Astrocyte of the cerebellum (primary cell): ENCODE measurements at places on chromosomes 1 and 21.

DNA sequence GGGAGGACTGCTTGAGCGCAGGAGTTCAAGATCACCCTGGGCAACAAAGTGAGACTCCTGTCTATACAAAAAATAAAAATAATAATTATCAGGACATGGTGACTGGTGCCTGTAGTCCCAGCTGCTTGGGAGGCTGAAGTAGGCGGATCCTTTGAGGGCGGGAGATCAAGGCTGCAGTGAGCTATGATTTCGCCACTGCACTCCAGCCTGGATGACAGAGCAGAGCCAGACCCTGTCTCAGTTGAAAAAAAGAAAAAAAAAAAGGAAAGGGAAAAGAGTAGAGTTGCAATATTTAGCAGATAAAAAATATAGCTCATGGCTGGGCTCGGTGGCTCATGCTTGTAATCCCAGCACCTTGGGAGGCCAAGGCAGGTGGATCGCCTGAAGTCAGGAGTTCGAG lies 3.3 kb upstream of the S1PR1 start:
- DNase-seq, result no peak

- DNase-seq, result no peak
These were observed 95.9 kb downstream of the DISP1 start for GRCh38 chr1:222910699-222911098.

DNA sequence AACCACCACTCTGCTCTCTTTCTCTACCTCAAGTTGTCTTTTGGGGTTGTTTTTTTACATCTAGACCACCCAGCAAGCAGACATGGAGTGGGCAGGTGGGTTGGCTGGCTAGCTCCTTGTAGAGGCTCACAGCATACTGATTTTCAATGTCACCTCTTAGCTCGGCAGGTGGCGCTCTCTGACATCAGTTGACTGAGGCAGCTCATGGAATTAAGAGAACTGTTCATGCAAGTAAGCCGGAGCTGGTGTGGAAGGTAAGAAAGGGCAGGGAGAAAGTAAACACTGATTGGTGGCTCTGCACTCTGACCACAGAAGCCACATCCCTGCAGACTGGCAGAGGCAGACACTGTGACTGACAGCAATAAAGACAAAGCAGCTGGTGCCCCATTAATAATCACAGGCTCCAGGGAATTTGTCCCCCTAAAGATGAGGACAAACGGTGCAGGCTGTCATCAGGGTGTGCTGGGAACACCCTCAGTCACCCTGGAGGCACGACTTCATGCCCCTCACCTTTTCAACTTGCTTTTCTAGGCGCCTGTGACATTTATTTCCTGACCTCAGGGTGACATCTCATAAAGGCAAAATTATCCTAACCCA lies 226.8 kb downstream of the LMX1A start:
- peak; percentile 9 for DNase-seq

DNA sequence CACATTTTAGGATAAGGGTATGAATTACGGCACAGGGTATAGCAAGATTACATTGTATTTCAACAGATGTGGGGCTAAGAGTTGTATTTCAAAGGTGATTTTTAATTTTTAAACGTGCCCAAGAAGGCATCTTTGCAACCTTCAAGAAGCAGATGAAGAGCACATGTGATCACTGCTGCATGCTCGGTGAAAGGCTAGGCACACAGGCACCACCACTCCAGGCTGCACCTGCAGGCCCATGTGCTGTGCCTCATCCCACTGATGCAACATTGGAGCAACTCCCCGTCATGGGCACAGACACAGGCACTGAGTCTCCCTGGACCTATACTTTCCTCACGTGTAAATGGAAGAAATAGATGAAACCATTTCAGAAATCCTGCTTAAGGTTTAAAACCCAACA lies 23.5 kb downstream of the UBE2G2 start:
- DNase-seq, result no peak

GRCh38 chr1:58732087-58732775 lies 32.4 kb upstream of the MYSM1 start:
- peak; percentile 47 for DNase-seq

GRCh38 chr1:99490031-99490430 lies 155.9 kb upstream of the PALMD start:
- no peak for DNase-seq

DNA sequence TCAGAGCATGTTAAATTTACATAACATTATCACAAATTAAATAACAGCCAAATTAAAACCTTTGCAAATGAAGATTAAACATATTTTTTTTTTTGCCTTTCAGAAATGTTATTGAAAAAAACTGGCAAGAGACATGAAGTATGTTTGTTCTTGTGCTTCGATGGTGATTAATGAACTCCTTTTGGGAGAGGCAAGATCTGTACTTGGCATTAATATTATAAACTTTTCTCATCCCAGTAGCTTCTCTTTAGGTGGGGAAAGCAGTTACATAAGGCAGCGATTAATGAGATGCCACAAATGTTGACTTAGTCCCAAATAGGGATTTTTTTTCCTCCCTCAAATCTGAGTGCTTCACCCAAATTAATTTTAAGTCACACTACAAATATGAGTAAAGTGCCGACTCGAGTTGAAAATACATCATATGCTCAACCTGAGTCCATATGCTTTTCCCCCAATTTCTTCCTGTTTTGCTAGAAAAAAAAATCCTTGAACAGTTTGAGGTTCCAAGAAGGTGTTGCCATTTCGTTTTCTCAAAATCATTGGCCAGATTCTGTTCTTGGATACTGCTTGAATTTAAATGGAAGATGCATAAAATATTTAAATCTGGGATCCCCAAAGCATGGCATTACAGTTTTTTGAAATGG lies 294.5 kb downstream of the VAV3 start:
- no peak for DNase-seq

DNA sequence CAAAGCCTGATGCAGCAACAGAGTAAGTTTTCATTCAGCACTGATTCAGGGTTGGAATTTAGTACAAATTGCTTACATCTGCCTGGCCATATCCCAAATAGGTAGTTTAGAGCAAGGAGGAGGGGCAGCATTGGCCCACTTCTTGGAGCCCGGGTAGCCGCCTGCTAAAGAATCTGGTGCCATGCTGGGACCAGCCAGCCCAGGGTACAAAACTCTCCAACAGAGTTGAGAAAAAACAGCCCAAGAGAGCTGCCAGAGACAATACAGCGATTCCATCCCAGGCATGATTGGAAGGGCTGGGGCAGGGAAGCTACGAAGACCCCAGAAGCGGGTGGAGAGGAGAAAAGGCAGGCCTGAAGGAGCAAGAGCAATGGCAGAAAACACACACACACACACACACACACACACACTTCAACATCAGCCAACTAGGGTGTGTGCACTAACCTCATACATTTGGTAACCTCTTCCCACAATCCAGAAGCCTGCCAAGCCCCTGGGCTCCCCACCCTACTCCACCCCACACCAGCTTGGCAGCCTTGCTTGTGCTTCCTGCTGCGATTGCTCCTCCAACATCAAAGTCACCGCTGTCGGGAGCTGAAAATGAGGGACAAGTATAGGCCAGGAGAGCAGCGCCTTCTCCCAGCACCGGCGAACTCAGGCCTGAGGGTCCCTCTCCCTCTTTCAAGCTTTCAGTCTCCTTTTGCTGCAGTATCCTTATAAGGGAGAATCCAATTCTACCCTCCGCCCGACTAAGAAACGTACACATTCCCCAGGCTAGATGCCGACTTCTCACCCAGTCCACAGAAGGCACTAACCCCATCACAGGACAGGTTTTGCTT lies 1.2 kb downstream of the PIK3C2B start:
- DNase-seq, result no peak

DNA sequence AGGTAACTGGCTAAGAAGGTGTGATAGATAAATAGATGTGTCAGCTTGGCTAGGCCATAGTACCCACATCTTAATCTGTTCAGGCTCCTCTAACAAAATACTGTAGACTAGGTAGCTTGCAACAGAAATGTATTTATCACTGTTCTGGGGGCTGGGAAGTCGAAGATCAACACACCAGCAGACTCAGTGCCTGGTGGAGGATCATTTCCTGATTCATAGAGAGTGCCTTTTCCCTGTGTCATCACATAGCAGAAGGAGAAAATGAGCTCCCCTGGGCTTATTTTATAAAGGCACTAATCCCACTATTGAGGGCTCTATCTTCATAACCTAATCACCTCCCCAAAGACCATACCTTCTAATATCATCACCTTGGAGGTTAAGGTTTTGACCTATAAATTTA lies 532.7 kb upstream of the OLFM3 start:
- DNase-seq, result no peak

DNA sequence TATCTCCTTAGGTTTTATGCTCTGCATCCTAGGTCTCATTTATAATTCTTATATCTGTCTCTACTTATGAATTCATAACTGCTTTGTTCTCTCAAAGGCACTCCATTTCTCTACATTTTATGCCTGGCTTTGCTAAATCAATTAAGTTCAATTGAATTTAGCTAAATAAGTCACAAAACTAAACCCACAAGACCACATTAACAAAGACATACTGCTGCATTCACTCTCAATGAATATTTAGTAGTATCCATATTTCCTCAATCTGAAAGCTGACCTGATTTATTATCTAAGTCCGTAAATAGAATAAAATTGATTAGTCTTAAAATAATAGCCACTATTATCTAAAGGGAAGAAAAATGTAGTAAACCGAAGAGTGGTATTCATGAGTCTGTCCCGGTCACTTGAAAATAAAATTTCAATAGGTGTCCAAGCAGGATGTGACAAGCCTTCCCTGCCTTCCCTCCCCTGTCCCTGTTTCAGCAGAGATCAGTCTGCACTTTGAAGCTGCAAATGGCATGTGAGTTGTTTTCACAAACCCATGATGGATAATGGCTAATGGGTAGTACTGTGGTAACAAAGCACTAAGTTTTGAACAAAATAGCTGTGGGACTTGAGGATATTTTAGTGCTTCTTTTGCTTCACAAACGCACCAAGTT lies 295.0 kb upstream of the NCAM2 start:
- DNase-seq, result no peak

DNA sequence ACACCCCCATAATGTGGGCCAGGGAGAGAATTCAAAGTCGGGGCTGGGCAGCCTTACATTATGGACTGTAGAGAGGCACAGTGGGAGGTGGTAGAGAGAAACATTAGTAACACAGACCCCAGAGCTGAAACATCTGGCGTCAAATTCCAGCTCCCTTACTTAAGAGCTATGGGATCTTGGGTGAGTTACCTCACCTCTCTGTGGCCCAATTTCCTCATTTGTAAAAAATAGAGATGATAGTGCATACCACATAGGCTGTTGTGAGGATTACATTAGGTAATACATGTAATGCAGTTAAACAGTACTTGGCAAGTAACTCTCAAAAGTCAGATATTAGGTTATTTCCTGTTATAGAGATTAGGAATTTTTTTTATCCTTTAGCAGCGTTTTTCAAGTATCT lies 160.5 kb upstream of the KIAA0040 start:
- no peak for DNase-seq

DNA sequence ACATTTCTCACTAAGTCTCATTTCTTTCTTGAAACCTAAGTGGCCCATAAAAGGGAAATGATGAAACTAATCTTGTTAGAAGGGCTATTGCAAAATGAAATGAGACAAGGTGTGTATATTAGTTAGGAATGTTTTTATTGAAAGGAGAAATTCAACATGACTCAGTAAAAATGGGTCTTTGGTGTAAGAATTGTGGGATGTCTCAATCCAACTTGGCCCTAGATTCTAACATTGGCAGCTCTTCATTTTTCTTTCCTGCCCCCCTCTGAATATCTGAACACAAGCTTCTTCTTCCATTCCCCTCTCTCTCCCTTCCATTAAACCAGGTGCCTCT lies 26.8 kb upstream of the TARBP1 start:
- DNase-seq, result no peak

DNA sequence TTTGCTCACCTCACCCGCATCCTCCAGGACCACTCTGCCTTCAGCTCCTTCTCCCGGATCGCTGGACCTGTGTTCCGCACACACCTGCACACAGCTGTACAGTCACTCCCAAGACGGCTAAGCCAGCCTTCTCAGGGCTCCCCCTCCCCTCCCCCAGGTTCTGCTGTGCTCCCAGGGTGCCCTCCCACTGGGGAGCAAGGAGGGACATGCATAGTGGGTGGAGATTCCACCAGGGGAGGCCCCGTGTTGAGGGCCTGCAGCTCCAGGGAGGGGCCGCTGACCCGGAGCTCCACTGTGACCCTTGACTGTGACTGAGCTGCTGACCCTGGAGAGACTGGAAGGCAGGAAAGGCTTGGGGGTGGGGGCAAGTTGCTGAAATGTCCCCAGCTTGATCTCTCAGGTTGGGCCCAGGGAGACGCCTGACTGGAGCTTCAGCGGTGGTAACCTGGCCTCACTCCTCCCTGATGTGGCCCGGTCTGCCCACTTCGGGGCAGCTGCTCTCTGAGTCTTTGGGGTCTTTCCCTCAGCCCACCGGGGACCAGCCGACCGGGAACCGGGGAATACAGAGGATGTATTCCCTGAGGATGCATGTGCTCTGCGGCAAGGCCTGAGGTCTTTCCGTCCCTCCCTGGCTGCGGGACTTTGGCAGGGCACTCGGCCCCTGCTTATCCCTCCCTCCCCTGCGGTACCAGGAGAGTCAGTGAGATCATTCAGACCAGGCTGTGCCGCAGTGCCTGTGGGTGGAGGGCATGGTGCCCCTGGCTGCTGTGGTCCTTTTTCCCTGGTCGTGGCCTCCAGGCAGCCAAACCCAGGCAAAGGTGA lies 28.6 kb upstream of the PLCH2 start:
- no peak for DNase-seq

GRCh38 chr1:157992031-157992832 lies 1.2 kb upstream of the KIRREL1 start:
- peak; percentile 50 for DNase-seq

GRCh38 chr1:1205769-1206375 lies 520 bp downstream of the TNFRSF18 start:
- DNase-seq, result no peak

DNA sequence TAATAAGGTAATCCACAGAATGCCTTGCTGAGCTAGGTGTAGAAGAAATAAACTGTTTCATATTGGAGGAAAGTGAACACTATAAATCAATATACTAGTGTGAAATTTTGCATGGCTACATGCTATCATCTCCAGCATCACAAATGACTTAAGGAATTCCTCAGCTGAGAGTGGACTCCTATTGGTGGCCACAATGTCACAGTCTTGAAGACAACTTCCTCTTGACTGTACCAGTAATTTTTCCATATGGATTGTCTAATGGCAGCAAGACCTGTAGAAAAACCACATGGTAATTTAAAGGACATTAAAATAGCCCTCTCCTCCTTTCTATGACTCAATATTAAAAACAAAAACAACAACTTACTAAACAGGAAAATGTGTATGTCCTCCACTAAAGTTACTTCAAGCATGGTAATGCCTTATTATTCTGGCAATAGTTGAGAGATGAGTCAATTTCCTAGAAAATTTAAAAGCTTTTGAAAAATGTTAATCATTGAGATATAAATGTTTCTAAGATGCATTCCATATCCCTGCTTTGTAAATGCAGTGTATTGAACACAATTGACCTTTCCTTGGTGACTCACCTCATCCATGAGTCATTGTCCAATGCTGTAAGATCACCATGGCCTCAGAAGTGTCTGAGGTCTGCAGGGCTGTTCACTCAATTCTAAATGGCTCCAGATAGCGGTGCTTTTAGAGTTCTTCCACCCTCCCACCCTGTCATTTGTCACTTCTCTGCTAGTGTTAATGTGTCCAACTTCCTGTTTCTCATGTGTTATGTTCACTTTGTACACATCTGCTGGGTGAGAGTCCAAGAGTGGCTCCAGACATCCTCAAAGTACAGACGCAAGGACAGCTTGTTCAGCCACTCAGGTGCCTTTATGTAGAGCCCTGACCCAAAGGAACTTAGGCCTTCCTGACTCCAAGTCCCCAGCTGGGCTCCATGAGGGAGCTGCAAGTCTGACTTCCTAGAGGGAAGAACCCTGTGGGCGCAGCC lies 32.8 kb upstream of the DNASE2B start:
- DNase-seq, result peak; percentile 95
